Activated T-helper 17 cell treated with anti-CD3 and anti-CD28 coated beads, Interleukin-2, amount 50 U/mL, for 72 hours (primary cell): ENCODE measurements at places on chromosomes 3 and 15. TPM values are rescaled to one million over a fixed set of nuclear protein-coding genes. Genes with fewer than 3 reads are reported as not detected.

DNA sequence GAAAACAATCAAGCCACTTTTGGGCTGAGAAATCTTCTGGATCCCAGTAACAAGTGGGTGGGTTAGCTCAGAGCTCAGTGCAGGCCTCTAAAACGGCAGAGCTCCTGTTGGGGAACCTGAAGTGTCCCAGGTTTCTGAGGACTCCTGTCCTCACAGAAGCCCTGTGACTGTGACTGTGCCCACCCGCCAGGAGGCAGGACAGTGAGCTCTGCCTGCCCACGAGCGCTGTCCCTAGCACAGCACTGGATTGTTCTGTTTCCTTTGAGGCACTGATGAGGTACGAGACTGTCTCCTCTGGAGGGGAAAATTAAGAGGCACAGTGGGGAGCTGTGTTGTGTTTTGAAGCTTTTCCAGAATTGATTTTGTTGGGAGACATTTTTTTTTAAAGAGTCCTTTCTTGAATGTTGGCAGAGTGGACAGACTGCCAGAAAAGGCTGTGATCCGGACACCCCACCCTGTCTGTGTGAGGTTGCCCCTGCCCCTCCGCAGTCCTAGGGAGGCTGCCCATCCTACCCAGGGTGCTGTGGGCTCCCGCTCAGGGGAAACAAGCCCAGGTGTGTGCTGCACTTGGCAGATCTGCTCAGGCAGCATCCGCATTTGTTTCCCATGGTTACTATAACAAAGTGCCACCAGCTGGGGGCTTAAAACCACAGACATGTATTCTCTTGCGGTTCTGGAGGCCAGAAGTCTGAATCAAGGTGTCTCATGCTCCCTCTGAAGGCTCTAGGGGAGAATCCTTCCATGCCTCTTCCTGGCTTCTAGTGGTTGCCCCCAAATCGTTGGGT, 66.6 kb upstream of the LARS2 start:
- ATAC-seq = no peak

GRCh38 chr3:98612587-98612986, 19.2 kb upstream of the CPOX start:
- no peak for ATAC-seq

GRCh38 chr3:86989006-86989405, 1.9 kb downstream of the VGLL3 start:
- no peak for ATAC-seq

DNA sequence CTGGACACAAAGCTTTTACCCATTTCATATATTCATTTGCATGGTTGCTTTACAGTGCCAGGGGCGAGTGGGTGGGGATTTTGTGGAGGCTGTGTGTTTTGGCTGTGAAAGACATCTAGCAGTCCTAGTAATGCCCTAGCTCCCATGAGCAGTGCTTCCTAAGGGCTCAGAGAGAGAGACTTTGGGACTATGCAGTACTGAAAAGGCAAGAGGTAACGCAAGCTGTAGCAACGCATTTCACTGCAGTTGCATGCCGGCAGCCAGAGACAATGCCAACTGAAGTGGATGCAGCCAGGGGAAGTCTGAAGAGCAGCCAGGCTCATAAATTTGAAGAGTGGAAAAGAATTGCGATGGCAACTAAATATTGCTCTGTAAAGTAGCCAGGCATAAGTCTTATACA, 27.4 kb upstream of the ATP10A start:
- ATAC-seq = no peak

DNA sequence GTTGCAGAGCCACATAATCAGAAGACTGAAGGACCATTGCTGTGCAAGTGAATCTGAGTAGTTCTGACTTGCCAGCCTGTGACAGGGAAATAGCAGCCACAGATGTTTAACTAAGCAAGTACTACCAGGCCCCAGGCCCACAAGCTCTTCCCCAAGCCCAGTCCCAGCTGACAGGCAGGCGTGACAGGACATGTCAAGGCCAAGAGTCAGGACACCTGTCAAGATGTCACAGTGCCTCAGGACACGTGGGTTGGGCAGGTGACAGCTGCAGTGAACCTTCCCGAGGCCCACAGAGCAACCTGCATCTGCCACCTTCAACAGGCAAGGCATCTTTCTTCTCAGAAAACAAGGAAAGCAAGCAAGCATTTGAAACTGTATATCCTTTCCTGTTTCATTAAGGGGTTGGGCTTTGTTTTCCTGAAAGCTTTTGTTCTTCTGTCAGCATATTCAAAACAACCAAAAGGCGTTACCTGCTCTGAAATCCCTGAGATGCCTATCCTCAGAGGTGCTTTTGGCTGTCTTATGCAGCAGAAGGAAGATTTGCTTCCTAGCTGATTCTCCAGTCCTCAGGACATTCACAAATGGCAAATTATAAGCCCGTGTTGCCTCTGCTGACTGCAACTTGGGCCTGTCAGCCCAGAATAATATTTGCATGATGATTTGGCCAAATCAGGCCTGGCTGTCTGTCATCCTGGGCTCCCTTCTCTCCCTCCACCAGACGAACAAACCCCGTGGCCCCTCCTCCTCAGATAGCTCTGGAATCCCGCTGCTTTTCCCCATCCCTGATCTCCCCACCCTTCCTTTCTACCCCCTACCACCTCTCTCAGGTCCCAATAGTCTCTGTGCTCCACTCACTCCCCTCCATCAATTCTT, 171.8 kb upstream of the WNT5A start:
- no peak for ATAC-seq

- no peak for ATAC-seq
Observed at GRCh38 chr3:157136647-157137387, 23.1 kb downstream of the CCNL1 start.

VPS8 gene
- total RNA-seq = 73.6 TPM
